ENCODE measurements at places on chromosomes 1 and 21.

DNA sequence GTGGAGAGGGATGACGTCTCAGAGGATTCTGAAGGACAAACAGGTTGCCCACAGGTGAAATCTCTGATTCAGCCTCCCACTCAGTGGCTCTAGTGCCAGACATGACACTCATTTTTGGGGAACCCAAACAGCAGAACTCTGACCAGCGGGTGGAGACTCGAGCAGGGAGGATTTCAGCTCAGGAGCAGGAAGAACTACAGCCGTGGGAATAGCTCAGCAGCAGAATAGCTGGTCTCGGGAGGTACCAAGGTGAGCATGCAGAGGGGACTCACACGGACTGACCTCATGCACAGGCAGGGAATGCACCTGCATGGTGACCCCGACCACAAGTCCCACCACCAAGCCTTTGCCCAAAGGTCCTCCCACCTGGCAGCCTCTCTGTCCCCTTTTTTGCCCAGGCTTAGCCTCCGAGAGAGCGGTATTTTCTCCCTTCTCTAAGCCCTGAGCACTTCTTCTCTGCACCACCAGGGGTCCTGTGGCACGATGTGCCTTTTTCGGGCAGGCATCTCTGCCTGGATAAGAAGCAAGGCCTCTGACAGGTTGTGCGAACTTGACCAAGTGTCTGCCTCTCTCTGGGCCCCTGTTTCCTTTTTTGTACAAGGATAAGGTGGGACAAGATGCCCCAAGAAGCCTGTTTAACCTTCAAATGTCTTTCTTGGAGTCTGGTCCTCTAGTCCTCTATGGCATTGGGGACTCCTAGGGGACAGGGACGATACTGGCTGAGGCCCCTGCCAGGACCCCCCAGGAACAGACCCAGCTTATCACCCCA, 8.8 kb upstream of the FGR start:
- DNase-seq = peak; percentile 75

- no peak for DNase-seq
Observed at GRCh38 chr1:179026813-179027669, 1.3 kb downstream of the FAM20B start.

DNA sequence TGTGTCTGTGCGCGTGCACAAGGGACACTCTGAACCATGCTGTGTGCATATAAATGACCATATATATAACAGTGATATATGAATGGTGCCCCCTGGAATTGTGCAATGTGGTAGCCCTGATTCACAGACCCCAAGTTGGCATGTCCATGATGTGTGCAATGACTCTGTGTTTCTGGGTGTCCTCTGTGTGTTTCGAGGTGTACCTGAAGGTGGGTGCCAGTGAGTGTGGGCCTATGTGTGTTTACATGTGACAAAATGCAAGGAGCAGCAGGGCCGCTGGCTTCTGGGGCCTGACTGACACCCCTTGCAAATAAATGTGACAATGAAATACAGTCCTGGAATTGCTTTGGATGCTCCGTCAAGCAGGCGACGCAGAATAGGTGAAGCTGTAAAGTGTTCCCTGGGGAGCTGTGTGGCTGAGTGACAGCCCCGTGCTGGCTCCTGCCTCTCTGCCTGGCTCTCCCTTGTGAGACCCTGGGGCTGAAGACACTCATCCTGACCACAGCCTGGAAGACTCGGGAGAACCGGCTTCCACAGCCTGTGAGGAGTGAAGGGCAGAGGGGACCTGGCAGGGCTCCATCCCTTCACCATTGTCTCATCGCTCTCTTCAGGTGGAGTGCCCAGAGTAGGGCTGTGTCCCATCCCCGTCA, 38.2 kb upstream of the CSF3R start:
- no peak for DNase-seq

DNA sequence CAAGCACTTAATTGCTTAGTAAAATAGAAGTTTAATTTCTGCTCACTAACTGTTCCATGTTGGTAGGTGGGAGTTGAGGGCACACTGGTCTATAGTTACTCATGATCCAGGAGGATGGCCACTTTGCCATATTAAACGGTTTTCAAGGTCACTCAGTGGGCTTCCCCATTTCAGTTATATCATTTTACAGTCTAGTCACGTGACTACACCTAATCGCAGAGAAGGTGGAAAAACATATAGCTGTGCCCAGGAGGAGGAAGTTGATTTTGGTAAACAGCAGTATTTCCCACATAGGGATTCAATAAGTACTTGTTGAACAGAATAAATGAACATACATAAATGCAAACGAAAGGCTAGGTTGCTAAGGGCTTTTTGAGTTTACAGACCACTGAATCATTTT, 541.1 kb upstream of the CAMK1G start:
- no peak for DNase-seq

- no peak for DNase-seq
Observed at GRCh38 chr1:55610203-55610602, 395.0 kb upstream of the USP24 start.
